Spinal cord (tissue), 10 donors: ENCODE measurements at places on chromosomes 5 and 9.

- no peaks in the 10 kb centered on the region for H3K36me3 ChIP-seq
- DNase-seq = no peak
- H3K4me1 ChIP-seq = no peaks in the 10 kb centered on the region
- H3K4me3 ChIP-seq = no peak overlapping the region
- H3K27ac ChIP-seq = no peak overlapping the region
- H3K27me3 ChIP-seq = no peaks in the 10 kb centered on the region
Measured at GRCh38 chr5:119343052-119343451, 12.8 kb upstream of the TNFAIP8 start.

GRCh38 chr9:34250721-34251120 lies 71.9 kb downstream of the UBAP1 start:
- H3K27ac ChIP-seq = no peak overlapping the region
- no peaks in the 10 kb centered on the region for H3K27me3 ChIP-seq
- no peak overlapping the region for H3K4me3 ChIP-seq

DNA sequence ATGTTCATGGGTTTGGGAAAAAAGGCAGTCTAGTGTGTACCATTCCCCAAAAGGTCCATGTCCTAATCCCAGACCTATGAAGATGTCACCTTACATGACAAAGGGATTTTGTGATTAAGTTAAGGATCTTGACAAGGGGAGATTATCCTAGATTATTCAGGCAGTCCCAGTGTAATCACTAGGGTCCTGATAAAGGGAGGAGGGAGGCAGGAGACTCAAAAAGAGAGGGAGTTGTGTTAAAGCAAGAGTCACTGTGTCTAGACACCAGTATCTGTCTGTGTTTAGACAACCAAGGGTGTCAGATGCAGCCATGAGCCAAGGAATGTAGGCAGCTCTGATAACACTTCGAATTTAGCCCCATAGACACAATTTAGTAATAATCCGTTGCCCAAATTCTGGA lies 49.5 kb downstream of the DPYSL3 start:
- DNase-seq = no peak
- peaks cover 5% of the 10 kb centered on the region for H3K4me1 ChIP-seq
- H3K4me3 ChIP-seq = no peak overlapping the region
- no peaks in the 10 kb centered on the region for H3K36me3 ChIP-seq
- no peak overlapping the region for H3K27ac ChIP-seq

DNA sequence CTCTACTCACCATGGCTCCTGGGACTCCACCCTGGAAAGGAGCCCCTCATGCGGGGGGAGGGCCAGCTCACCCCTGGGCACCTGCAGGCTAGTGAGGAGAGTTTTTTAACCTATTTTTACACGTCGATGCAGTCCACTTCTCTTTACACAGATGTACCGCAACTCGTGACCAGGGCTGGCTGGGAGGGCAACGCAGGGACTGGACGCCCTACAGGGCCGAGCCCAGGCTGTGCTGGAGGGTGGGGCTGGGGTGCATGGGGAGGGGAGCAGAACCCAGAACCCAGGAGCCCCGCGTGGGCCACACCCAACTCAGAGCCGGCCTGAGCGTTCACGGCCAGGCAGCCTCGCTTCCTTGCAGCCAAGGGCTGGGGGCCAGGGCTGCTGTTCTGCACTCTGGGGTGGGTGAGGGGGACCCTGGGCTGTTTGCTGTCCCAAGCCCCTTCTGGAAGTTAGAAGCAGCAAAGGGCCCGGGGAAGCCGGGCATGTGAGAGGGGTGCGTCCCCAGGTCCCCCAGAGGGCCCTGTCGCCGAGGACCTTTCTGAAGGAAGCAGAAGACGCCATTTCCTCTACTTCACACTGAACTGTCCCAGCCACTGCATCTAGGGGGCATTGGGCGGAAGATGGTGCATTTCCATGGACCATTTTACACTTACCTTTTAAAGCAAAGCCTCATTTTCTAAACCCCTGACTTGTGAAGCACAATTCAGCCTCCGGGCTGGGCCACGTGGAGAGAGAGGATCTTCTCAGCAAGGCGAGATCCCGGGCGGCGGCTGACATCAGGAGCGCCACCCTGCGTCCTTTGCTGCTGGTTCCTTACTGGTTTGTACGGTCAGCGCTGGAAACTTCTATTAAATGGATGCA lies 90.5 kb downstream of the KCNT1 start:
- no peaks in the 10 kb centered on the region for H3K27me3 ChIP-seq
- no peak overlapping the region for H3K27ac ChIP-seq
- peaks cover 30% of the 10 kb centered on the region for H3K36me3 ChIP-seq
- no peak overlapping the region for H3K4me3 ChIP-seq
- H3K4me1 ChIP-seq = peaks cover under 1% of the 10 kb centered on the region

DNA sequence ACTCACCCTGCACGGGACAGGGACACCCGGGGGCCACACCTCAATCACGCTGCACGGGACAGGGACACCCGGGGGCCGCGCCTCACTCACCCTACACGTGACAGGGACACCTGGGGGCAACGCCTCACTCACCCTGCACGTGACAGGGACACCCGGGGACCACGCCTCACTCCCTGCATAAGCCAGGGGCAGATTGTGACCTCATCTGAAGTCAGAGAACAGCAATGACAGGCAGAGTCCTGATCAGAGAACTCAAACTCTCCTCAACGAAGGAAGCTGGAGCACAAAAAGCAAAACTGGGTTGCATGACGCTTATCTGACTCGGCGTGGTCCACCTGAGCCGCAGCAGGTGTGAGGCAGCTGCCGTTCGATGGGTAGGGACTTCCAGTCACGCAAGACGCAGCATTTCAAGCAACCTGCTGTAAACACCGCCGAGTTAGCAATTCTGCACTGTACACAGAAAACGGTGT lies 3.2 kb downstream of the TERT start:
- H3K27ac ChIP-seq = no peak overlapping the region
- H3K4me3 ChIP-seq = no peak overlapping the region
- H3K27me3 ChIP-seq = peaks cover 24% of the 10 kb centered on the region
- H3K4me1 ChIP-seq = peaks cover 3% of the 10 kb centered on the region
- DNase-seq = no peak

DNA sequence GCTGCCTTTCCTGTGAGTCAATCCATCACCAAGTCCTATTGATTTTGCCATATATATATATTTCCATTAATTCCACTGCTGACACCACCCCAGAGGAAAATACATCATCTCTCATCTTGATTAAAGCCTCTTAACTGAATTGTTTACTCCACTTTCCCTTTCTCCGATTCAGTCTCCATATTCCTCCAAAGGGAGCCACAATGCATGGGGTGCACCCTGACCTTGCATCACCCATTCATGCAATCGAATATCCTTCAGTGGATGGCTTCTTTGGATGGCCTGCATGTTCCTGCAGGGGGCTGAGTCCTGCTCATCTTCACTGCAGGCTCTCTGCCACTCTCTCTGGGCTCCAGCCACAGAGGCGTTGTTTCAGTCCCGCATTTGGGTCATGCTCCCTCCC lies 231.0 kb downstream of the SNX18 start:
- H3K27me3 ChIP-seq = no peaks in the 10 kb centered on the region
- H3K4me3 ChIP-seq = no peak overlapping the region
- DNase-seq = no peak
- no peaks in the 10 kb centered on the region for H3K36me3 ChIP-seq
- peaks cover 3% of the 10 kb centered on the region for H3K4me1 ChIP-seq

DNA sequence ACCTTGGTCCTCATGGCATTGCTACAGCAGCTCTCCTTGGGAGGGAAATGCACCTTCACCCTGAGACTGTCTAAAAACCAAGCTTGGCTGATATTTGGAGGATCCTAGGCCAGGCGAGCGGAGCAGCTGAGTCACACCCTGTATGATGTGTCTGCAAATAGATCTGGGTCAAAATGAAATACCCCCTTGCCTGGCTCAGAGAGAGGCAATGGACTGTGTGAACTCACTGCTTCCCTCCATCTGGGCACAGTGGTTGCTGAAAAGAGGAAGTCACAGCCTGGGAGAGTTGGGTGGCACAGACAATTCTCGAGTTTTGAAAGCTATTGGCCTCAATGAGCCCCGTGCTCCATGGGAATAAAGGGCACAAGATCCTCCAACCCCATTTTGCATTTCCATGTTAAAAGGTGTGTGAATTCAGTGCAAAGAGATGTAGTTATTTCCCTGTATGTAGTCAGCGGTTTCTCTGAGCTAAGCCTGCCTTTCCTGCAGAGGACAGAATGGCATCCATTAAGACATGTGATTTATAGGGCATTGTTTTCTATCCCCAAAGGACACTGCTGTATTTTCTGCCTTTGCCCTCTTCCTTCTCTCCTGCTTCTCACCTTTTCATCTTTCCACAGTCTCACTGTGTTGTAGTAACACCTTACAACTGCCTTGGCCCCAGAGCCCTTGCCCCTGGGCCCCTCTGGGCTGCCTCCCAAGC lies 177.2 kb downstream of the GADD45G start:
- peaks cover 13% of the 10 kb centered on the region for H3K4me1 ChIP-seq
- H3K27ac ChIP-seq = no peak overlapping the region
- no peak overlapping the region for H3K4me3 ChIP-seq
- DNase-seq = no peak
- H3K36me3 ChIP-seq = no peaks in the 10 kb centered on the region
- no peaks in the 10 kb centered on the region for H3K27me3 ChIP-seq

GRCh38 chr9:79465156-79465555 lies 106.6 kb upstream of the TLE4 start:
- H3K4me1 ChIP-seq = no peaks in the 10 kb centered on the region
- DNase-seq = no peak
- no peak overlapping the region for H3K4me3 ChIP-seq
- no peak overlapping the region for H3K27ac ChIP-seq

DNA sequence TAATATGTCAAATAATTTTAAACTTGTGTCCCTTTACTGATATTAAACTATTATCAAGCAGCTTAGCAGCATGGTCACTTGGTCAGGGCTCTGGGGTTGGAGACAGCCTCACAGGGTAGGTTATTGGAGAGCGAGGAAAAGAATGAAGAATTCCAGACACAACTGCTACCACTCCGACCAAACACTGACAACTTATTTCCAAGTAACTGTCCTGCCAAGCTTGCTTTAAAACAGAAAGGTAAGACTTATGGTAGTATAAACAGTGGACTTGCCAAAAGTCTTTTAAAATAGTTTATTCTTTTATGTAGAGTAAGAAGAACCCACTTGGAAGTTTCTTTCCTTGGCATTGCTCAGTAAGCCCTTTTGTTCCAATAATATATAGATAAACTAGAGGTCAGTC lies 364.1 kb downstream of the DEPDC1B start:
- no peaks in the 10 kb centered on the region for H3K36me3 ChIP-seq
- no peak for DNase-seq
- no peaks in the 10 kb centered on the region for H3K4me1 ChIP-seq
- no peak overlapping the region for H3K27ac ChIP-seq
- H3K27me3 ChIP-seq = no peaks in the 10 kb centered on the region

- DNase-seq = no peak
- no peaks in the 10 kb centered on the region for H3K36me3 ChIP-seq
- H3K4me1 ChIP-seq = no peaks in the 10 kb centered on the region
- H3K27ac ChIP-seq = no peak overlapping the region
Measured at GRCh38 chr9:76521906-76522305, 62.9 kb downstream of the GCNT1 start.

DNA sequence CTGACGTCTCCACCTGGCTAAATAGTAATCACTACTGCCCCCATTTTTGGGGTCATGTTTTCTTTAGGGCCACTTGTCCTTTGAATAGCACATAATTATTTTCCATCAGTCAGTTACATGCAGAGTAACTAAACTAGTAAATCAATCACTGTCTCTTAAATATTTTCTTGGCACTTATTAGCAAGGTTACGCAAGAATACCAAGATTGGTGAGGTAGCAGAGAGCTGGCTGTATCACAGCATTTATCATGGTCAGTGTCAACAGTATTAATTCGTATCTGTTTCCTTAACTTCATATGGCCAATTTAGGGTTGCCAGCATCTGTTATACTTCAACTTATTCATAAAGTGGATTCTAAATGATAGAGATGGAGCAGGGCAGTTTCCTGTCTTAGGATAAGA lies 346.8 kb upstream of the FAM174A start:
- no peak overlapping the region for H3K27ac ChIP-seq
- no peak for DNase-seq
- H3K4me3 ChIP-seq = no peak overlapping the region
- H3K27me3 ChIP-seq = no peaks in the 10 kb centered on the region
- no peaks in the 10 kb centered on the region for H3K36me3 ChIP-seq

GRCh38 chr9:84031534-84031933 lies 50.9 kb downstream of the RMI1 start:
- H3K27ac ChIP-seq = no peak overlapping the region
- H3K27me3 ChIP-seq = no peaks in the 10 kb centered on the region
- DNase-seq = no peak
- no peaks in the 10 kb centered on the region for H3K36me3 ChIP-seq
- no peaks in the 10 kb centered on the region for H3K4me1 ChIP-seq
- no peak overlapping the region for H3K4me3 ChIP-seq

DNA sequence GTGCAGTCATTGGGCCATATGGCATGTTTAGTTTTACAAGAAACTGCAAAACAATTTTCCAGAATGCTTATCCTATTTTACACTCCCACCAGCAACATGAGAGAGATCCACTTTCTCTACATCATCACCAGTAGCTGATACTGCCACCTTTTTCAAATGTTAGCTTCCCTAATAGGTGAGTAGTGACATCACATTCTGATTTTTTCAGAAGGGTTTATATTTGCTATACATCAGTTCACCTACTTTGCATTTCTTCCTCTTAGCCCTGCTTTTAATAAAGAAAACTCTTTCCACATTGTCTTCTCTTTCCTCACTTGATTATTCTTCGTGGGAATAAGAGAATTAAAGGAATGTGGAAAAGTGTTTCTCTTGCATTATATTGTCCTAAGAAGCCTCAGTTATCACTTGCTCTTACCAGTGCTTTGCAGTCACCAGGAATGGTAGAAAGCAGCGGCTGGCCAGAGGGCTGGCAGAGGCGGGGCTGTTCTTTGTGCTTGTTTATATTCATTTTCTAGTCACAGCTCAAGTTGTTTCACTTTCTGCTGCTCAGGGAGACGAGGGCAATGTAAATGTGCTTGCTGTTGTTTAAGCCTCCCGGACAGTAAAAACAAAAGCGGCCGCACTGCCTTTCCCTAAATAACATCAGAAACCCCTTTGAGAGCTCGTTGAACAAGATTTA lies 164.8 kb downstream of the HSD17B3 start:
- no peak overlapping the region for H3K4me3 ChIP-seq
- peak overlapping the region; percentile 88 for H3K27ac ChIP-seq
- no peaks in the 10 kb centered on the region for H3K36me3 ChIP-seq
- DNase-seq = no peak
- H3K27me3 ChIP-seq = no peaks in the 10 kb centered on the region

- no peaks in the 10 kb centered on the region for H3K4me1 ChIP-seq
- no peak overlapping the region for H3K4me3 ChIP-seq
- H3K36me3 ChIP-seq = no peaks in the 10 kb centered on the region
- H3K27me3 ChIP-seq = no peaks in the 10 kb centered on the region
Measured at GRCh38 chr5:125298258-125298657, 551.8 kb upstream of the ZNF608 start.

DNA sequence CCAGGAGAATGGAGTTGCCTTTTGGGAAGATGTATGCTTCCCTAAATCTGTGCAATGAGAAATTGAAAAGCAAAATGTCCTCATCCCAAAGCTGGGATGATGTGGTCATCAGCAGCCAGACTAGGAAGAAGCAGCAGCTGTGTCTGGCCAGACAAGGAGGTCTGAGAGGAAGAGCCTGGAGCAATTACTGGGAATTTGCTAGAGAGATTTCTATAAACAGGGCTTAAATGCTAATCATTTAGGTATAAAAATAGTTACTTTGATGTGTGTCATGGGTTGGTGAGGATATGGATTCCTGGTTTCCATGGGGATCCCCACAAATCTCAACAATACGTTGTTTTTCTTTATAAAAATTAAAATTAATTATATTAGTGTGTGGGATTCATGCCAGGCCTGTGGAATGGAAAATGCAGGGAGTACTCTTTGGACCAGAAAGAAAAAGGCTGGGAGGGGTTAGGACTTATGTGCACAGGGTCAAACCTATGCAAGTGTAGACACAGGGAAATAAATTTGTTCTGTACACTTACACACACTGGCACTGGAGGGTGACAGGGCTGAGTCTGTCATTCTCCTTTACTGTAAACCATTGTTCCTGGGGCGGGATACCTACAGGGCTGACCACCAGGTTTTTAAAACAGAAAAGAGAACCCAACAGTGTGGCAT lies 58.7 kb upstream of the TRPC7 start:
- no peak overlapping the region for H3K4me3 ChIP-seq
- no peak for DNase-seq
- H3K4me1 ChIP-seq = peaks cover 3% of the 10 kb centered on the region
- peaks cover 2% of the 10 kb centered on the region for H3K27me3 ChIP-seq
